Natural killer cell (primary cell): ENCODE measurements at places on chromosomes 6 and 20.
A peak's percentile ranks its signal among the peaks of the same experiment; 100 is the strongest.

DNA sequence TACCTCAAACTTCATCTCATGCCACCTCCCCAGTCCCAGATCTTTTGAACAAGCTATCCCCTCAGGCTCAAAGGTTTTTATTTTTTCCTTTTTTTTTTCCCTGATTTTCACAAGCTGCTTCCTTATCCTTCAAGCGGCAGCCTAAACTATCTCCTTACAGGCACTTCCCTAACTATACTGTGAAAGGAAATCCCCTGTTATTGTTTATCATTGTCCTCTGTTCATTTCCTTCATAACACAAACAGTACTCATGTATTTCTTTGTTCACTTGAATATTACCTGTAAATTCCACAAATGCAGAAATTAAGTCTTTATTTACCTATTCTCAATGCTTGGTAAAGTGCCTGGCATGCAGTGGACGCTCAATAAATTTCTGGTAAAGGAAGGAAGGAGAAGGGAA lies 48.9 kb downstream of the ME1 start:
- H3K27ac ChIP-seq: no peak overlapping the region
- no peak for DNase-seq
- no peaks in the 10 kb centered on the region for H3K36me3 ChIP-seq
- no peaks in the 10 kb centered on the region for H3K4me1 ChIP-seq

DNA sequence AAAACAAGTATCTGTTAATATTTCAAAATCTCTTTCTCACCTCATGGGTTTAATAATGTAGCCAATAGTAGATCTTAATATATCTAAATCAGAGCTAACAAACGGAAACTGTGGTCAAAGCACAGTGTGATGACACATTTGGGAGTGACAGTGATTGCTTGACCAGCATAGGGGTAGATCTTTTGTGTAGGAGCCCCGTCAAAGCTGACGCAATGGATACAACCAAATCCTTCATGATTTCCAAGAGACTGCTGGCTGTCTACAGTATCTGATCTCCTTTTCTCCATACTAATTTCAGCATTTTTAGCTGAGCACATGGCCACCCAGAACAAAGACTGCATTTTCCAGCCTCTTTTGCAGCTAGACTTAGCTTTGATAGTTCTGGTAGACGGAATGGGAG lies 299.3 kb upstream of the ECI2 start:
- H3K4me1 ChIP-seq: no peaks in the 10 kb centered on the region
- H3K36me3 ChIP-seq: no peaks in the 10 kb centered on the region
- no peak overlapping the region for H3K4me3 ChIP-seq
- no peak for DNase-seq
- no peak overlapping the region for H3K27ac ChIP-seq
- no peaks in the 10 kb centered on the region for H3K27me3 ChIP-seq

DNA sequence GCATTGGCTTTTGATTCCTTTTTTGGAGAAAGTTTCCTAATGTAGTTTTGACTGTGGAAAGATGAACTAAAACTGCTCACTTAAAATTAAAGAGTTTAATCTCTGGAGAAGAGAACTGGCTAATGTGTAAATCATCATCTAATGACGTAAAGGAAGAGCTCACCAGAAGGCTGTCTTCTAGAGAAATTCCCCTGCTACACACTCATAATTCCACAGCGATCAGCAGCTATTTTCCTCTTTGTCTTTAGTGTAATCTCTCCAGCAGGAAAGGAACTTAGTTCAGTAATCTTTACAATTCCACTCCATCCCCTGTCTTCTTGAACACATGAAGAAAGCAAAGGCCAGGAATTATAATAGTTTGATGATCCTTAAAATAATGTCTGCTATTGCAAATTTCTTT lies 15.8 kb downstream of the SPTLC3 start:
- no peaks in the 10 kb centered on the region for H3K27me3 ChIP-seq
- no peaks in the 10 kb centered on the region for H3K4me1 ChIP-seq
- H3K27ac ChIP-seq: no peak overlapping the region
- no peaks in the 10 kb centered on the region for H3K36me3 ChIP-seq

DNA sequence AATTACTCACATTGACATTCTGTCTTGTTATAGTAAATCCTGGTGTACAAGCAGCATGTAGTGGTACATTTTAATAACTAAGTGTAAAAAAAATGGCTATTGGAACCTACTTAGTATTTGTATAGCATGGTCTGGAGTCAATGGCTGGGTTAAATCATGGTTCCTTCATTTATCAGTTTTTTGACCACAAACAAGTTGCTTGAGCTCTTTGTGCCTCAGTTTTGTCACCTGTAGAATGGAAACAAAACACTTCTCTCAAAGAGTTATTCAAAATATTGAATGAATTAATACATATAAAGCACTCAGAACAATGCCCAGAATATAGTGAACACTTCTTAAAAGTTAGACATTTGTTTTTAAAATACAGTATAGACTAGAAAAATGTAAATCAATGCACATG lies 93.2 kb upstream of the HS3ST5 start:
- no peak overlapping the region for H3K27ac ChIP-seq
- DNase-seq: no peak
- H3K36me3 ChIP-seq: no peaks in the 10 kb centered on the region

DNA sequence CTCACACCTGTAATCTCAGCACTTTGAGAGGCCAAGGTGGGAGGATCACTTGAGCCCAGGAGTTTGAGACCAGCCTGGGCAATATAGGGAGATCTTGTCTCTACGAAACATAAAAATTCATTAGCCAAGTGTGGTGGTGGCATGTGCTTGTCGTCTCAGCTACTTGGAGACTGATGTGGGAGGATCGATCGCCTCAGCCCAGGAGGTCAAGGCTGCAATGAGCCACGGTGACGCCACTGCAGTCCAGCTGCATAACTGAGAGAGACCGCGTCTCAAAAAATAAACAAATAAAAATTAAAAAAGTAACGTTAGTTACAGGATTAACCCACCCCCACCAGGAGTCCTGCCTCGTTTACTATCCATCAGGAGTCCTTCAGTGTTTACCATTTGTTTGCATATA lies 345.1 kb downstream of the BTBD3 start:
- H3K27ac ChIP-seq: no peak overlapping the region
- no peak for DNase-seq
- H3K4me1 ChIP-seq: no peaks in the 10 kb centered on the region
- H3K27me3 ChIP-seq: no peaks in the 10 kb centered on the region

- no peaks in the 10 kb centered on the region for H3K36me3 ChIP-seq
- DNase-seq: no peak
- H3K27ac ChIP-seq: no peak overlapping the region
- H3K27me3 ChIP-seq: no peaks in the 10 kb centered on the region
- H3K4me1 ChIP-seq: peaks cover 26% of the 10 kb centered on the region
Measured at GRCh38 chr6:157758516-157759023, 64.5 kb upstream of the SNX9 start.

DNA sequence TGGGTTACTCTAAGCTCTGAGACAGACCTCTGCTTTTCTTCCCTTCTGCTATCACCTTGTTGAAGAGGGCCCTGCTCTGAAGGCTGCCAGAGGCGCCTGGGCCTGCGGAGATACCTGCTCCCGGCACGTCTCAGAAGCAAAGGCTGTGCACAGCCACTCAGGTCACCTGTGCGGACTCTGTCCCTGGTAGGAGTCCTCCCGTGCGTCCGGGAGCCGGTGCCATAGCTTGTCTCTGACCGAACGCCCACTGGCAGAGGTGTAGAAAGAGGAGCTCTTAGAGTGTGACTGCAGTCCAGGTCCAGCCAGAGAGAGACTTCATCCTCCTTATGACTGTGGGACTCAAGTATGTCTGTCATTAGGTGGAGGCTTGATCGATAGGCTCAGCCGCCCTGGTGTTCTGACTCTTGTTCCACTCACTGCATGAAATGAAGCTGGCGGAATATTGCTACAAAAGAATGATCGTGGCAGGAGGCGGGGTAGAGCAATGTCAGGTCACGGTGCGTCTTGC lies 51.0 kb upstream of the UNC93A start:
- DNase-seq: no peak
- H3K4me3 ChIP-seq: no peak overlapping the region
- no peaks in the 10 kb centered on the region for H3K27me3 ChIP-seq
- H3K4me1 ChIP-seq: no peaks in the 10 kb centered on the region

DNA sequence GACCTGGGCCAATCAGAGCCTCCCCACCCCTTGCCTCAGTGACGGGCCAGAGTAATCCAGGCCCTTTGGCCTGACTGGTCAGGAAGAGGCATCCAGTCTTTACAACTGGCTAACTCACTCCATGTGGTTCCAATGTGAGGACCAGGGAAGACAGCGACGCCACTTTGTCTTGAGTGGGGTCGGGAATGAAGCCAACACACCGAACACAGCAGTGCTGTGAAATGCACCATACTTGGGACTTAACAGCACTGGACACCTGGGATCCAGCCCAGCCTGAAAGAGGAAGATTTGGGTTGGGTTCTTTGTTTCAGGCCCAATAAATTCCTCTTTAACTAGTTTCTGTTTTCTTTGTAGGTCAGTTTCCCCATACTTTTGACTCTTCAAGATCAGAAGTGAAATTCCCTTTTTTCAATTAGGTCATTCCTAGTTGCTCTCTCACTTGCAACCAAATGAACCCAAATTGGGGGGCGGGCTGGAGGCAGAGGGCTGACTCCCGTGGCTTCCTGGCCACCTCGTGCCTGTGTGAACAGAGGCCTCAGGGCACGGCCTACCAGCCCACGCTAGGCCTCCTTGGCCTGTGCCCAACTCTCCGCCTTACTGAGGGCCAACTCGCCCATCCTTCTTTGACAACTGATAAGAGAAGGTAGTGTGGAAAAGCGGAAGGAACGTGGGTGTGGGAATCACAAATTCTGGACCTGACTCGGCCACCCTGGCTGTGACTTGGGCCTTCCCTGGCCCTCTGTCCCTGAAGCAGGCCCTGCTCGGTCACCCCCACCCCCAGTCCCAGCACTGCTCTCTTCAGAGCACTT lies 17.1 kb downstream of the SULF2 start:
- H3K27me3 ChIP-seq: no peaks in the 10 kb centered on the region
- no peak for DNase-seq
- no peak overlapping the region for H3K4me3 ChIP-seq
- H3K27ac ChIP-seq: peak overlapping the region; percentile 29

DNA sequence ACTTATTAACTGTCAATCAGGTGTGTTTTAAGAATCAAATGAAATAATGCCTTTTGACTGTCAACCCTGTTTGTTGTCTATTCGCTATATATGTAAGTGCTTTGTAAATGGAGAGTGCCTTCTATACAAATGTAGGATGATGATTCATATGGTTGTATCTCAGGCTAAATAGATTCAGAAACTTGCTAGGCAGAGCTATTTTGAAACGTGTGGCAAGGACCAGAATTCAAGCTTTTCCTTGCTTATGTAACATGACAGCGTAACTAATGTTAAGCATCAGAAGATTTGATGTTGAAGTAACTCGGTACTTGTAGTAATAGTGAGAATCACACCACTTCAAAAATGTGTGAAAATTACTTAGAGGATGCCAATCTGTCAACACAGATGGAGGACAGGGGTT lies 3.4 kb downstream of the OGFRL1 start:
- no peak overlapping the region for H3K4me3 ChIP-seq
- H3K27ac ChIP-seq: no peak overlapping the region
- H3K4me1 ChIP-seq: peaks cover 30% of the 10 kb centered on the region
- peaks cover 33% of the 10 kb centered on the region for H3K36me3 ChIP-seq
- no peaks in the 10 kb centered on the region for H3K27me3 ChIP-seq

DNA sequence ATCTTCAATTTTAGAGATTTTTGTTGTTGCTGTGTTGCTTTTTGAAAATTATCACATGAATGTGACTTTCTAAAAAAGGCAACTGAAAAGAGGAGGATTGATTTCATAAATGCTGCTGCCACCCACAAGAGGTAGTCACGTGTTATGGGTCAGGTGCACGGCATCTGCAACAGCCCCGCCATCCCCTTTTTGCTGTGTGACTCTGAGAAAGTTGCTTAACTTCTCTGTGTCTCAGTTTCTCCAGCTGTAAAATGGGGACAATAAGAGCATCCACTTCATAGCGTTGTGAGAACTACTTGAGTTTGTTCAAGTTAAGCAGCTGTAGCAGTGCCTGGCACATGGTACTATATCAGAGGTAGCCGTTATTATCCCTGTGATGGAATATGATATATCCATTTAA lies 10.7 kb downstream of the CCN5 start:
- no peaks in the 10 kb centered on the region for H3K4me1 ChIP-seq
- no peak overlapping the region for H3K27ac ChIP-seq
- H3K4me3 ChIP-seq: no peak overlapping the region
- DNase-seq: no peak
